CD4-positive, alpha-beta T cell (primary cell): ENCODE measurements at places on chromosomes 3 and 15.

DNA sequence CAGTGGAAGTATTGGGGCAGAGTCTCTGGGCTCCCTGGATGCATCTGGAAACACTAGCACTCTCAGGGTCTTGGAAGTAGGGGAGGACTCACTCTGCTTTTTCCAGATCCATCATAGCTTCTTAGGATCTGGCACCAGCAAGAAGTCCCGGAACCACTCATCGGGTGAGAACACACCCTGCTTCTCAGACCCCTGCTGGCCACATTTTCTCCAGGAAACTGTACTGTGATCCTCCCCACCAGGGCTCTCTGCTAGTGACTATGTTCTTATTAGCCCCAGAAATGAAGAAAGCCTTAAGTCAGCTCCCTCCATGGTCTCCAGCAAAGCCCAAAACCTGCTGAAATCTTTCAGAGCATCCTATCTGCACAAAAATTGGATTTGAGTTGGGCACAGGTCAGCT, 197.3 kb upstream of the GADL1 start:
- no peak for DNase-seq

DNA sequence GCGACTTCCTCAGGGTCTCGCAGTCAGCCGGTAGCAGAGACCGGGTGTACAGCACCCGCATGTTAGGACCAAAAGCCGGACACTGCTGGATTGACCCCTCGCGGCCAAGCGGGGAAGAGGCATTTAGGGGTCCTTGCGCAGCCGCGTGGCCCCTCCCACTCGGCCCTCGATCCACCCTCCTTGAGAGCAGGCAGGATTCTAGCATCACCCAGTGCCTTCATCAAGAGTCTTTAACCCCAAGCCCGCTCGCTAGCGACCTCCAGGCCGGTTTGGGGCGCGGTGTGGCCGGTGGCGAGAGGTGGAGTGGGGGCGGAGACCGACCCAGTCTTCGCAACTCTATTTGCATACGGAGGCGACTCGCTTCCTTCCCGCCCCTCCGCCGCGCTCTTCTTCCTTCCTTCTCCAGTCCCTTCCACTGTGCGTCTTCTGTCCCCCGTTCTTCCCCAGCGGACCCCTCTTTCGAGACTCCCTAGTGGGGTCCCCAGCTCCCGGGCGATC, at the start of gene ST6GAL1:
Gene ST6GAL1, plus strand, starts transcription at position 384 of the 498 bp plus-strand sequence. CDS start 112,178 bp downstream, outside the sequence.
- peak; percentile 46 for DNase-seq

- DNase-seq: no peak
Observed at GRCh38 chr15:53808058-53808706, 48.7 kb upstream of the WDR72 start.

- no peak for DNase-seq
Observed at GRCh38 chr15:36925653-36926426, 174.5 kb downstream of the MEIS2 start.

DNA sequence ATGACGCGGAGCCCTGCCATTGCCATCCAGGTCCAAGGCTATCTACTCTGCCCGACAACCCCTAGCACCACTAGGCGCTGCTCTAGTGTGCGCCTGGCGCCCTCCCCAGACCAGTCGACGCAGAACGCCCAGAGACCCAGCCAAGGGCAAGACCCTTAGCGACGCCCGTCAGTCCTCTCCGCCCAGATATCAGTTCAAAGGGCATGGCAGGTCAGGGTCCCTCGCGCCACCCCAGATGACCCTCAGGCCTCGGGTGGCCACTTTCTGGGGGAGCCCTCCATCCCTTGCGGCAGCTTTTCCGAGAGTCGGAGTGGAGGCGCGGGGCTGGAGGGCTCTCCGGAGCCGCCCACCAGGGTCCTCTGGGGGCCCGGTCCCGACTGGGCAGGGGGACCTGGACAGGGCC, 371 bp upstream of the CLSTN2 start:
- DNase-seq: no peak

GRCh38 chr3:162492446-162493081, 996.0 kb downstream of the OTOL1 start:
- DNase-seq: no peak

GRCh38 chr15:65115086-65115485, at the start of gene UBAP1L:
Gene UBAP1L (minus strand): TSS chr15:65115200. CDS start chr15:65106215, 8,985 bp downstream.
- DNase-seq: no peak

DNA sequence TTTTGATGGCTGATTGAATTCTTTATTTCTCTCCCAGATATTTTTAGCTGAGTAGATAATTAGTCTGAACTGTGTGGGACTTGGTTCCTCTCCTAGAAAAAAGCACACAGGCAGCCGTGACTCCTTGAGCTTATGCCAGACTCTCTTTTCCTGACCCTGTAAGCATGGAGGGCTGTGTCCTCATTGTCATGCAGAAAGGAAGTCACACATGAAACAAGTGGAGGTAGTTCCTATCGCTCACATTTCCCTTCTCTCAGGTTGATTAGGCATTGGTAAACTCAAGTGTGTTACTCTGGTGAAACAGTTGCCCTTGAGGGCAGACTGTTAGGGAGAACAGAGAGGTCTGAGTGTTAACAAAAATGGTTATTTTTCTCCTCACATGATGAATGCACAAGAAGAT, 6.3 kb upstream of the RTP4 start:
- no peak for DNase-seq

DNA sequence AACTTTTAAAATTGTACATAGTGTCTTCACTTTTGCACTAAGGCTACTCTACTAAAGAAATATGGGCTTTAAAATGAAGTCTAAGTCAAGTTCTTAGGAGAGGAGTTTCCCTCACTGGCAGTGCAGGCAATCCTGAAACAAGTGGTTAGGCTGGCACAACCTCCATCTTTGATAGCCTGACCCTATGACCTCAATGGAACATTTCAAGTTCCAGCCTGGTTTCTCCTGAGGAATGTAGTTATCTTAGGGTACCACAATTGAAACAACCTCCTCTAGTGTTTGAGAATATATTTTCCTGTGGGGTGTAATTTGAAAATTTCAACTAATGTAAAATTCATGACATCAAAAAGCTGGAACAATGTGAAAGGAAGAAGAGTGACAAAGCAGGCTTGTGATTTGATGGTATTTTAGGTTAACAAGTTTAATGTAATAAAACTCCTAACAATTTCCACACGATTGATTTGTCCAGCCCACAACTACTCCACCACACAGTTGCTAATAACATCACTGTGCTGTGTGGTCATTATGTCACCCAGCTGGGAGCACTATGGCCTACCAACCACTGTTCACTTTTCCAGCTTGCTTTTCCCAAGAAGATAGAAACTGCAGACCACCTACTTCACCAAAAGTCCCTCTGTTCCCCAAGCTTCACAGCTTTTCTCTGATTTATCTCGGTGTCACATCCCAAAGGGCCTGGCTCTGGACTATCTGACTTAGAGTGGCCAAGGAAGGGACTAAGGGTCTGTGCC, 1.8 kb downstream of the WWTR1 start:
- DNase-seq: no peak

DNA sequence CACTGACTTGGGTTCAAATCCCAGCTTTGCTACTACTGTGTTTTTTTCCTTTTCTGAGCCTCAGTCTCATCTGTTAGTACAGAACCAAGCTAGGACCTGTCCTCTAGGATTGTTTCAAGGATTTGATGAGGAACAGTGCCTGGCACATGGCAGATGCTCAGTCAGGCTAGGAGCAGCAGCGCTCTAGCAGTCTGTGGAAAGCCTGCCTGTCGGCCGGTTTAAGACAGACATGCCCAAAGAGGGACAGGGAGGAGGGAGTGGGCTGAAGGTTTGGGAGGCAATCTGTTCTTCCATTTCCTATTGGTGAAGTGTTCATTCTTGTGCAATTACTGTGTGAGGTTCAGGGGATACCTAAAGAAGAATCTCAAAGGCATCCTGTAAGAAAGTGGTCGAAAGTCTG, 35.1 kb upstream of the RGMA start:
- no peak for DNase-seq

- no peak for DNase-seq
Observed at GRCh38 chr15:61116825-61117224, 112.3 kb downstream of the RORA start.

DNA sequence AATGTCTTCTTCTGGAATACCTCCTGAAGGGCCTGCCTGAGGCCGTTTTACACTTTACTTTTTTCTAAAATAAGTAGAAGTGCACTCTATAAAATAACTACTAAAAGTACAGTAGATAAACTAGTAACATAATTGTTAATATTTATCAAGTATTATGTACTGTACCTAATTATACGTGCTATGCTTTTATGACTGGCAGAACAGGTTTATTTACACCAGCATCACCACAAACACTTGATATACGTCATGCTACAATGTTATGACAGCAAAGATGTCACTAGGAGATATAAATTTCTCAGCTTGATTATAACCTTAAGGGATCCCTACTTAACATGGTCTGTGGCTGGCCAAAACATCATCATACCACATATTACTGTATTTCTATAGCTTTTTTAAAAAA, 29.4 kb downstream of the DLG1 start:
- DNase-seq: no peak

GRCh38 chr15:65916664-65917406, 47.5 kb downstream of the RAB11A start:
- DNase-seq: peak; percentile 61
